Activated naive CD8-positive, alpha-beta T cell treated with anti-CD3 and anti-CD28 coated beads for 36 hours (primary cell): ENCODE measurements at places on chromosomes 6 and 20. TPM values are rescaled to one million over a fixed set of nuclear protein-coding genes. Genes with fewer than 3 reads are reported as not detected.

GRCh38 chr6:119348096-119348747, 1.3 kb downstream of the MAN1A1 start:
- peak overlapping the region; percentile 87 for H3K27ac ChIP-seq
- peaks cover 28% of the 10 kb centered on the region for H3K36me3 ChIP-seq
- peaks cover 52% of the 10 kb centered on the region for H3K4me1 ChIP-seq
- no peaks in the 10 kb centered on the region for H3K27me3 ChIP-seq
- peak overlapping the region; percentile 92 for H3K4me3 ChIP-seq

DNA sequence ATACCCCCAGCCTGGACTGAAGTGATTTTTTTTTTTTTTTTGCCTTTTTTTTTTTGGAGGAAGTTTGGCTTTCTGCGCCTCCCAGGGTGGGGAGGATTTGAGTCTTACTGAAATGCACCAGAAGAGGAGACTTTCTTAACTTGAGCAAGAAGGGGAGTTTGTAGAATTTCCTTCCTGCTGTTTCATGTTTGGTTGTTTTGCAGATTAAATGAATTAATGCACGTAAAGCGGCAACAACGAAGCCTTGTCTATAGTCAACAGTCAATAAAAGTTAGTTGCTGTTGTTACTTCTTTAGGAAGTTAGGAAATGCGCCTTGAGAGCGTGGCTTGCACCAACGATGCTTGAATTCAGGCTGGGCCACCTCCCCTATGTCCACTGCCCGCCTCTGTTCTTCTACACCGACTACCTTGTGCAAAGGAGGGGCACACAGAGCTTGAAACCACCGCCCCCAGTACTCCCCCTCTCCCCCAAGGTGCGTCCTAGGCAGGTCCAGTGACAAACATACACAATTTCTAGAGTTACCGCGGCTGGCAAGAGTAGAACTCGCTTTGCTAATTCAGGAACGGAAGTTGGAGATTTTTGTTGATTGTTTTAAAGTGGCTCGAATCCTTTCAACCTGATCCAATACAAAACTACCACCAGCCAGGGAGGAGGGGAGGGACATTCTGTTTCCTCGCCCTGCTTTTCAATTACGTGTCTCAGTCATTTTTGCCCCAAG, 830 bp upstream of the CYP24A1 start:
- peaks cover 75% of the 10 kb centered on the region for H3K27me3 ChIP-seq
- no peak overlapping the region for H3K27ac ChIP-seq
- H3K36me3 ChIP-seq = no peaks in the 10 kb centered on the region
- H3K4me3 ChIP-seq = peak overlapping the region; percentile 37
- peaks cover 17% of the 10 kb centered on the region for H3K4me1 ChIP-seq
- DNase-seq = no peak

- no peak overlapping the region for H3K27ac ChIP-seq
- H3K4me1 ChIP-seq = no peaks in the 10 kb centered on the region
- no peak for DNase-seq
- no peak overlapping the region for H3K4me3 ChIP-seq
- H3K27me3 ChIP-seq = peaks cover 4% of the 10 kb centered on the region
These were observed 86.0 kb upstream of the BHLHE23 start for GRCh38 chr20:63092660-63093215.

The EDN1 gene
- not detected for total RNA-seq

- no peaks in the 10 kb centered on the region for H3K4me1 ChIP-seq
- H3K4me3 ChIP-seq = no peak overlapping the region
- no peak overlapping the region for H3K27ac ChIP-seq
- DNase-seq = no peak
- H3K27me3 ChIP-seq = no peaks in the 10 kb centered on the region
- no peaks in the 10 kb centered on the region for H3K36me3 ChIP-seq
These were observed 189.5 kb upstream of the GMDS start for GRCh38 chr6:2434912-2435311.
